Osteocyte (in vitro differentiated cells): ENCODE measurements at places on chromosomes 1 and 21.
A peak's percentile ranks its signal among the peaks of the same experiment; 100 is the strongest.

GRCh38 chr1:167650269-167651160, 20.5 kb downstream of the RCSD1 start:
- DNase-seq: no peak

- DNase-seq: no peak
Measured at GRCh38 chr1:155083865-155084721, 5.5 kb downstream of the EFNA3 start.

DNA sequence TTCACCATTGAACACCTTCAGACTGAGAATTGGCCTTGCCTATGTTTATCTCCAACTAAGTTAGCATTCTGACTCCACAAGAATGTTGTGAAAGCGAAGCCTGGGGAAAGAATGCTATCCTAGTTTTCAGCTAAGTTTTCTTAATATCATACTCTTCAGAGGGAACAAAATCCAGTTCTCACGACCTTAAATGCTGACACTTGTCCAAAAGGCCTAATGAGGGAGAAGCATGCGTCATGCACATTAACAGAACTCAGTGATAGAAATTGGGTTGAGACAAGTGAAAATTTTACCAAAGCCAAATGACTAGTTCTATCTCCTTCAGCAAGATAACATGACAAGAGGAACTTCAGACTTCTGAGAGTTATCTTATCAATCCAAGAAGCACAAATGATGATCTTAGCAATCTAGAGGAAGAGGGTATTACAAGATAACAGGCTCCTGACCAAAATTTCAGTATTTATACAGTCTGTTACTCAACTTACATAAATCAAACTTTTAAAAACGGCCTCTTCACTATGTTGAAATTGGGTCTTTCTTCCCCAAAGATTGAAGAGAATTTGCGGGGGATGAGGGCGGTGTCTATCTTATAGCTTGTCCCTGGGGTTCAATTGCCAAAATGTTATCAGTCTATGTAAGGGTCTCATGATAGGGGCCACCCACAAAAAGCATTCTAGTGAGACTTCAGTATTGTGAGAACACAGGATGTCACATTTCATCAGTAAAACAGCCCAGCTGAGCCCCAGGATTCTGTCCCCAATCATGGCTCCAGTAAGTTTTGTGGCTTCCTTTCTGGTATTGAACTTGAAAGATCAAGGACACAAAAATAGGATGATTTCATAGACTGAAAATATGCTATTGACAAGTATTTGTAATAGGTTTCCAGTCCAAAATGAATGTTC, 26.5 kb upstream of the SLC45A3 start:
- peak; percentile 62 for DNase-seq

- peak; percentile 40 for DNase-seq
Measured at GRCh38 chr21:32186804-32187203, 92.0 kb downstream of the MIS18A start.

DNA sequence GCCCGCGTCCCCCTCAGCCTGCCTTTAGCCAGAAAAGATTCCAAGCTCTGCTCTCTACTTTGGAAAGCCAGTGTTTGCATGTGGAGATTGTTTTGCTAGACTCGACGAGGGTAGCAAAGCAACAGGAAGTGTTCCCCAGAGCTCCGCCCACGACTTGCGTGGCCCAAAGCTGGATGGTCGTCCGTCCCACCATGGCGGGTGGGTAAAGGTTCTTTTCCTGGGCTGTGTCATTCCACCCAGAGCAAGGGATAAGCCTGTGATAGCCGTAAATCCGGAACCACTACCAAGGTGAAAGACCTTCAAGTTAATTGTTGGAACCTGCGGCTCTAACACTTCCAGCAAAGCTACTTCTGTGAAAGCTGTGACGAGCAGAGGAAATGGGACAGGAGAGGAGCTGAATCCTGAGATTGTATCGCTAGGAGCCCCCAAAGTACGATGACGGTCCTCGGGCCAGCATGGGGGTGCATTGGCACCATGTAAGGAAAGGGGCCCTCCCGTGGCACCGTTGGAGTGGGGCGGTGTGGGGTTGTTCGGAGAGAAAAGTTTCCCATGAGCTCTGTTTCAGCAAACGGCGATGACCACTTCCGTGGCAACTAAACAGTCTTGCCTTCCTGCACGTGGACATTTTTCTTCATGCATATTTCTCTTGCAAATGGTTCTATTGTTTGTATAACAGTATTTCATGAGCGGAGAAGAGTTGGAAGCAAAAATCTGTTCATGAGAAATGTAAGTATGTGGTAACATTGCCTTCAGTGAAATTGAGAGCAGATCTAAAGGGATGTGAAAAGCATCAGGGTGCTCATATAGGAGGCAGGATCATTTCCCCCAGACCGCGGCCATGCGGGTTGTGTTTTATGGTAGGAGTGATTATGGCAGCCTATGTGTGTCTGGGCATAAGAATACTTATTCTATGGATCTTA, 8.4 kb downstream of the MX2 start:
- DNase-seq: no peak

GRCh38 chr1:160662910-160663309, 16.1 kb upstream of the SLAMF1 start:
- DNase-seq: no peak

DNA sequence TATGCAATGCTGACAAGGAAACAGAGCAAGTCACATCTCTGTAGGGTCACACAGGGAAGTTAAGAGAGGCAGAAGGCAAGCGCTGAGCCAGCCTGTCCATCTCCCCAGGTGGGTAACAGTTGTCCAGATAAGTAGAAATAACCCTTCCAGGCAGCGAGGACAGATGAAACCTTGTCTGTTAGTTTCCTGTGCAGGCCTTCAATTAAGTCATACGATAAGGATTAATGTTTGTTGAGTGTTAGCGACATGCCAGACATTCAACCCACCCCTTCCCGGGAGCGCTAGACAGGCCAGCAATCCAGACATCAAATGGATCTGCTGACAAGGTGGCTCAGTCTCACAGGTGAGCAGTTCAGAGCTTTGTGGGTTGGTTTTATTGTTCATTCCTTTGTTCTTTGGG, 221.5 kb upstream of the FMN2 start:
- no peak for DNase-seq

DNA sequence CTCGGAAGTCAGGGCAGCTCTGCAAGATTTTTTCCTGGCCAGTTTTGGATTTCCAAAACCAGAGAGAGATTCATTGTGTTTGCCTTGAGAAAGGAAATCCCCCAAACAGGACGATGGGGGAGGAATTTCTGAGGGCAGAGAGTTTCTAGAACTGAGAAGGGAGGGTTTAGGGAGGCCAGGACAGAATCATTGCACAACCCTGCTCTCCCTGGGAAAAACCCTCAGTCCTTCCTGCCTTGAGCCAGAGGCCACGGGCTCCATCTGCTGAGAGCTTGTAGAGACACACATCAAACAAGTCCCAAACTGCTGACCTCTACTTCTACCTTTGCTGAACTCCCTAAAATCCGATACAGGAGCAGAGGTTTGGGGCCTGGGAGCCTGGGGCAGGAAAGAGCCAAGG, 99.7 kb downstream of the NMNAT2 start:
- DNase-seq: no peak

DNA sequence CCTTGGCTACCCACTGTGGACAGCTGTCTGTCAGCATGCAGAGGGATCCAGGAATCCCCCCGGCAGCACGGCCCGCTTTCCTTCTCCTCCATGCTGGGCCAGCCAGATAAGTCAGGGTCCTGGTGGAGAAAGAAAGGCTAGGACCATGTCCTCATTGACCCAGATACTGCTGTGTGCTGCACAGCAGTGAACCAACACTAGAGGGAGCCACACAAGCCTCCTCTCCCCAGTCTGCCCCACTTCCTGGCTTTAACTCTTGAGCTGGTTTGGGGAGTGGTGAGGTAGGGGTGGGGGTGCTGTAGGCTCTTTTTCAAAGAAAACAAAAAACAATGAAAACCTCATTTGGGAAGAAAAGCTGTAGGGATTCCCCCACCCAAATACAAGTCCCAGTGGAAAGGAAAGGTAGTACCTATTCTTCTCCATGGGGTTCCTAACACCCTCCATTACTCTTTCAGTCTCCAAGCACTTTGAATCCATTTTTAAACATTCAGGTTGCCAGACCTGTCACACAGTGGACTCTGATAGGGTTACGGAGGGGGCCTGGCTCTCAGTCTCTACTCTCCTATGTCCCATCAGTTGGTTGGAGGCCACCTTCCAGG, 84.9 kb upstream of the CD1D start:
- no peak for DNase-seq

GRCh38 chr1:204836856-204837255, 33.8 kb upstream of the NFASC start:
- DNase-seq: no peak

- DNase-seq: no peak
Measured at GRCh38 chr1:110084227-110085078, 14.0 kb upstream of the ALX3 start.

DNA sequence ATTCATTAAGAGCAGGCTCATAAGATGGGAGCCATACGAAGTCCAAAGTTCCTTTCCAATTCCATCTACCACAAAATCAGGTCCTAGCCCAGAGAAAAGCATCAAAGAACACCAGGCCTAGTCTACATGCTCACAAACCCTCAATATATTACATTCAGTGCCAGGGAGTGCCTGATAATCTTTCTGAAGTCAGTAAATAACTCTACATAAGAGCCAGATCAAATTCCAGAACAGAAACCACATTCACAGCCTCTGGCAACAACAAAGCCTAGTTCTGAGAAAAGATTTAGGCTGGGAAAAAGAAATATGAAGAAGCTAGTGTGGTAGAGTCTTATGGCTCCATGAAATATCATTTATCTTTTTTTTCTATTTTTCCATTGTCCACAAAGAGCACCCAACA, 40.5 kb upstream of the RBBP5 start:
- DNase-seq: no peak

DNA sequence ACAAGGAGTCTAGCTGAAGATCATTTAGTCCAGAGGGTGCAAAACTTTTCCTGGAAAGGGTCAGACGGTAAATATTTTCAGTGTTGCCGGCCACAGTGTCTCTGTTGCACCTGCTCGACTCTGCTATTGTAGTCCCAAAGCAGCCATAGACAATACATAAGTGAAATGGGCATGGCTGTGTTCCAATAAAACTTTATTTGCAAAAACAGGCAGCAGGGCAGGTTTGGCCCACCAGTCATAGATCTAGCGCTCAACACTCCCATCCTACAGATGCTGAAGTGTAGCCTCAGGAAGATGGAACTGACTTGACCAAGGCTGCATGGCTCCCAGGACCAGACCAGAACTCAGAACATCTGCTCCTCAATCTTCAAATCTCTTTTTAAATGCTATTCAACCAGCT, 46.2 kb upstream of the CLDN14 start:
- no peak for DNase-seq

GRCh38 chr1:42328047-42328625, 6.9 kb downstream of the FOXJ3 start:
- no peak for DNase-seq

GRCh38 chr1:83583351-83584014, 415.4 kb downstream of the TTLL7 start:
- DNase-seq: no peak

DNA sequence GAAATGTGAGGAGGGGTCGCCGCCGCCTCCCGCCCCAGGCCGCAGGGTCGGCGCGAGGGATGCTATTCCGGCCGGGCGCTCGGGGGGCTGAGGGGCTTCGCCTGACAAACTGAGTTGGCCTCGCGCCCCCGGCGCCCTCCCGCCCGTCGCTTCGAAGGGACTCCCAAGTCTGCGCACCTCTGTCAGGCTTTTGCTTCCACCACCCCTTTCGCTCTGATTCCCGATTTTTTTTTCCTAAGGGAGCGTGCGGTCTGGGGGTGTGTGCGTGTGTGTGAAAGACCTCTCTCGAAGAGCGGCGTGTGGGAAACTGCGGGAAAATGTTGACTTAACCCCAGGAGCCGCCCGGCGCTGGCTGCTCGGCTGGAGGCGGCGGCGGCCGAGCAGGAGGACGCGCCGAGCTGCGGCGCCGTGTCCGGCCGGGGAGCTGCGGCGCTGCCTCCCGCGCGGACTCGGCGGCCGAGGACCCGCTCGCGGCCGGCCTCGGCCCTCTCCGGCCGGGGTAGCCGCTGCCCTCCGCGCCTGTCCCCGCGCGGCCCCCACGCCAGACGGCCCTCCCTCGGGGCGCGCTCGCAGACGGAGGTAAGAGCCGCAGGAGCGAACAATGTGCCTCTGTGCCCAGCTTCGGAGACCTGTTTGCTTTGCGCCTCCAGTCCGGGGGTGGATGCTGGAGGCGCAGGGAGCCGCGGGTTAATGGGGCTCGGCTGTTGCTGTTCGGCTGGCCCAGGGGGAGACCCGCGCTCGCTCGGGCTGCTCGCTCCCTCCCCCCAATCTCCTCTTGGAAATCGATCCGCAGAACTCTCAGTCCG, 1.1 kb downstream of the ADGRL2 start:
- DNase-seq: peak; percentile 84

DNA sequence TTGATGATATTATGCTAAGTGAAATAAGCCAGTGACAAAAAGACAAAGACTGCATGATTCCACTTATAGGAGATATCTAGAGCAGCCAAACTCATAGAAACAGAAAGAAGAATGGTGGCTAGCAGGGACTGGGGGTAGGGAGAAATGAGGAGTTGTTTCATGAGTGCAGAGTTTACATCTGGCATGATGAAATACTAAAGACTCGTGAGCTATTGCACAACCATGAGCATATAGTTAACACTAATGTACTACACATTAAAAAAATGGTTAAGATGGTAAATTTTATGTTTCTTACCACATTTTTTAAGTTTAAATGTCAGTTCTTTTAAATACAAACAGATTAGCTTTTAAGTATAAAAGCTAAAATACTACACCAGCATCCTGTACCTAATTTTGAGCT, 57.8 kb downstream of the ESRRG start:
- DNase-seq: no peak

DNA sequence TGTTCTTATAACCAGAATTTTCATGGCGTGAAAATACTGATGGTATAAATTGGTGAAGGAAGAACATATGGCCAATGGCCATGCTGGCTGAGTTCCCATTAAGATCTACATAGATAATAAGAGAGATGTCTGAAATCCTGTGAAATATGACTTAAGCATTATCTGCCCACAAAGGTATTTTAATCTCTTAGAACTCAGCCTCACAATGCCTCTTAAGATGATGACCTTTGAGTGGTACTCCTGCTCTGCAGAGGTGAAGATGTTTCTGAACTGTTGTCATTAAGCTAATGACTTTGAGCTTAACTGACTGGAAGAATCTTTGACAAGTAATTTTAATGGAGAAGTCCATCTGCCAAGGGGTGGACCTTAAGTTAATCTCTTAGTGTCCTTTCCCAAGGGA, 148.7 kb downstream of the ZNF326 start:
- DNase-seq: no peak

GRCh38 chr1:10873189-10873588, 76.7 kb upstream of the CASZ1 start:
- no peak for DNase-seq

- DNase-seq: no peak
Measured at GRCh38 chr1:234067581-234068337, 163.3 kb downstream of the SLC35F3 start.

- no peak for DNase-seq
Measured at GRCh38 chr1:14667651-14667984, 69.1 kb downstream of the KAZN start.
